ENCODE measurements at places on chromosomes 3 and 15.

GRCh38 chr15:71683411-71684274 is 126.7 kb upstream of the NR2E3 start:
- DNase-seq: peak; percentile 67

DNA sequence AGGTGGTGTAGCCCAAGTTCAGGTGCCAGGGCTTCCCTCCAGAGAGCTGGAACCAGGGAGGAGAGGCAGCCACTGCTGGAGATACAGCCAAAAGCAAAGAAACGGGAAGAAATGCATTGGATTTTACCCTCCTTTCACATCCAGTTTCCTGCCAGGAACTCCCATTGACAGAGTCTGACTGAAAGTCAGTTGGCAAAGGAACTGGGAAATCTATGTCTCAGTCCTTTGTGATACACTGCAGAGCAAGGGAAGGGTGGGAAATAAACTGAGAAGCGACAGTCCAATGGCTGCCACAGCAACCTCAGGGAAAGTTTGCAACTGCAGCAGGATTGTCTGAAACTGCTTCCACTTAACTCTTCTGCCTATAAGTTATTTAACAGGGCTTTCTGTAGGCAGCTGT is 142.6 kb downstream of the SATB1 start:
- DNase-seq: no peak

- DNase-seq: no peak
Measured at GRCh38 chr15:69170597-69170996, 10.2 kb downstream of the GLCE start.

DNA sequence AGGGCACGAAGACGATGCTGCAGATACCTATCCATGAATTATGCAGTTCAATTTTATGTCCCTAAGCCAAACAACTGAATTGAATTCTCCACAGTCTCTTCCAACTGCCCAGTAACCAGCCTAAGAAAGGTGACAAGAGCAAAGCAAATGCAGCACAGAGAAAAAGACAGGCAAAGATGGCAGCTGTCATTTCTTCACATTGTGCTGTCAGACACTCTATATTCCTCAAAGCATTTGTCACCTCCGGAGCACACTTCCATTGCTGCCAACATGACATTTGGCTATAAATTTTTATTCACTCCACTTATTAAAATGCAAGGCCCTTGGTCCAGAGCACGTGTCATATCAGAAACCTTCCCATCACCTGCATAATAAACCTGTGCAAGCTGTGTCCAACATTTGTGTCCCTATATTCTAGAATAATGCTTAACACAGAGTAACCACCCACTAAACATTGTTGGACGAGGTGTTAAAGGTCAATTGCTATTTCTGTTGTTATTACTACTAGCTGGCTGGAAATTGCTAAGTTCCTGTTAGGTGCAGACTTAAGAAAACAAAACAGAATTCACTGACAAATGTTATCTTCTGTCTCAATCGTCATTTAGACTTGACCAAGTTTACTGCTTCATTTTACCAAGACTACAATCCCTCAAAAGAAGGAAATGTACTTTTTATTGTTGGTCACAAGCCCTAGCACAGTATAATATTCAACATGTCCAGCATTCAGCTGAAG is 89.7 kb downstream of the MAGI1 start:
- DNase-seq: no peak

GRCh38 chr3:114406286-114406685 is 112.5 kb downstream of the TIGIT start:
- peak; percentile 82 for DNase-seq

- no peak for DNase-seq
Measured at GRCh38 chr3:182500289-182500688, 293.0 kb upstream of the ATP11B start.

DNA sequence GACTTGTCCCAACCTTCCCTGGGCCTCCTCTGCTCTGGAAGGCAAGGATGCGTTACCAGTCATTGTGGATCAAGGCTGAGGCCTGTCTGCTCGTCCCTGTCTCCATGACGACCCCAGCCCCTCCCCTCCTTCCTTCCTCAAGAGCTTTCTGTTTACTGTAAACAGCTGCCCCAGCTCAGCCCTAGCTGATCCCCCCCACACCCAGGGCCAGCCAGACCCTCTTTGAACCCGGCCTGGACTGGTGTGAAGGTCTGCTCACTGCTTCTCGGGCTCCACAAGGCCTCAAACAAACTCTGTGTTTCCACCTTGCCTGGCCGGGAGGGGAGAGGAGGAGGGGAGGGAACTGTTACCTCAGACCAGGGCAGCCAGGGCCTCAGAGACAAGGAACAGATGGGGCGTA is 16.9 kb downstream of the VPS18 start:
- DNase-seq: no peak

GRCh38 chr3:4322635-4323034 is 19.5 kb downstream of the SETMAR start:
- peak; percentile 96 for DNase-seq

- DNase-seq: peak; percentile 62
Measured at GRCh38 chr15:37053166-37053565, 47.2 kb downstream of the MEIS2 start.

- DNase-seq: no peak
Measured at GRCh38 chr15:68862415-68862814, 41.7 kb upstream of the ANP32A start.

DNA sequence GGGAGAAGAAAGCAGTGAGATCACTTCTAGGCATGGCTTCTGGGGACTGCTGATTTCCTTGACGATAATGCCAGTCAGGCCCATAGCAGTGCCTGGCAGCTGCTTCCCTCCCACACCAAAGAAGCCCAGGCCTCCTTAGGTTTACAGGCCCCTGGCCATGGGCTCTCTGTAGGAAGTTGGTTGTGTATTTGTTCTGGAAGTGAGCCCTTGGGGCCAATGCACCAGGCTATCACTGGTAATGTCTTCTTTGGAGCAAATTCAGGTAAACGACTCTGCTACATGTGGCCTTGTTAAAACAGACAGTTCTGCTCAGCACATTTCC is 89.3 kb downstream of the CCNL1 start:
- no peak for DNase-seq

Measured in iris pigment epithelial cell (primary cell).